ENCODE measurements at places on chromosomes 7 and 10.

- no peak for DNase-seq
These were observed 99.4 kb downstream of the TPST1 start for GRCh38 chr7:66304536-66304935.

GRCh38 chr7:156219307-156220077 lies 407.2 kb upstream of the SHH start:
- no peak for DNase-seq

- no peak for DNase-seq
These were observed 136.0 kb downstream of the KIF20B start for GRCh38 chr10:89837165-89838043.

DNA sequence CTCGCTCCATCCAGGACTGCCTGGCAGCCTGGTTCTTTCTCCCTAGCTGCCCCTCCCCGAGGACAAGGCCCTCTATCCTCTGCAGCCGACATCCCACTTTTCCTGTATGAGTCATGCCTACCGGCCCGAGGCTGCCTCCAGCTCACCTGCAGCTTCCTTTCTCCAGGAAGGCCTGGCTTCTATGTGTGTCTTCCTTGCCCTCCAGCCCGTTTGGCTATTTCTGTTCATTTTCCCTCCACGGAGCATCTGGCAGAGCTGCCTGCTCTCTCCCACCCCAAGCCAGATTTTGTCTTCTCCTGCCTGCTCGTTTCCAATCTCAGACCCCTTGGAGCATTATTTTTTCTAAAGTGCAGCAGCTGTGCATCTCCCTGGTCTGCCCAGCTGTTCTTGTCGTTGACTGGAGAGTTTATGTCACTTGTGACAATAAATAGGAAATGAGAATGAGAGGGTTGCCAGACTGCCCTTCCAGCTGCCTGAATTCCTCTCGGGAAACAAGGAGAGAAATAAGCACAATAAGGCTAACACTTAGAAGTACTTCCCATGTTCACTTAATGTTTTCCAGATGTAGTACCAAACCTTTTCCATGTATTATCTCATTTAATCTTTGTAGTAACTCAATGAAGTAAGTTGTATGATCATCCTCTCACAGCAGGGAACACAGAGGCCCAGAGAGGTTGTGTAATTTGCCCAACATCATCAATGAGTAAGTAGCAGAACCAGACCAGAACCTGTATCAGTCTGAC lies 19.7 kb downstream of the UBTD1 start:
- DNase-seq: no peak

DNA sequence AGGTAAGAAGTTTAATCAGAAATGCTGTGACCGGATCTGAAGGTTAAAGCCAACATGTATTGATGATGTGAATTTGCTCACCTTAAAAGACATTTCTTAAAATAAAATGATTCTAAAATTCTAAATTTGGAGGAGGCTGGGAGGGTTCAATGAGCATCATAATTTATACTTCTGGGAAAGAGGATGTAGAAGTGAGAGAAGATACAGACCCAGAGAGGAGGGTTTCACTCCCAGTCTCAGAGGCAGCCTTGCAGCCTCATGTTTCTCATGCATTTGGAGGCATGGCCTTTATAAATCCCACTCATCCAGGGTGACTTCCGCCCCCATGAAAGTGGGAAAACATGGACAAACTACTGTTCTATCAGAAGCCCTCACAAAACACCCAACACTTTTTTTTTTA lies 305.6 kb upstream of the PITRM1 start:
- no peak for DNase-seq

DNA sequence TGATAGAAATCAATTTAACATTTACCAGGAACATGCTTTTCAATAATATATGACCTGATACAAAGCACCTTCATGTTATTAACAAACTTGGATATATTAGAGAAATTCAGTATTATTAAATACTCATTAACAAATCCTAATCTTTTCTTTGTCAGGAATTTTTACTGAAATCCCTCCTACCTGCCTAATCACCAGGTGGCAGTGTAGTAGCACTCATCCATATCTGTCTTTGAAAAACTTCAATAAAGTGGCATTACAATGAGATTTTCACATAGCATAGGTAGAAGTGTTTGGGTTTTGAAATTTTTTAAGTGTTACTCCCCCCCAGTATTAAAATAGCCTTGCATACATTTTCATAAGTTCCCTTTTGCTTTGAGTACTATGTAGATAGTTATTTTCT lies 1246.6 kb upstream of the LRRN3 start:
- no peak for DNase-seq

- no peak for DNase-seq
These were observed 70.9 kb upstream of the INHBA start for GRCh38 chr7:41773756-41774155.

GRCh38 chr7:147980826-147981813 lies 609.4 kb upstream of the C7orf33 start:
- no peak for DNase-seq

GRCh38 chr7:129676017-129676897 lies 64.7 kb downstream of the NRF1 start:
- no peak for DNase-seq

DNA sequence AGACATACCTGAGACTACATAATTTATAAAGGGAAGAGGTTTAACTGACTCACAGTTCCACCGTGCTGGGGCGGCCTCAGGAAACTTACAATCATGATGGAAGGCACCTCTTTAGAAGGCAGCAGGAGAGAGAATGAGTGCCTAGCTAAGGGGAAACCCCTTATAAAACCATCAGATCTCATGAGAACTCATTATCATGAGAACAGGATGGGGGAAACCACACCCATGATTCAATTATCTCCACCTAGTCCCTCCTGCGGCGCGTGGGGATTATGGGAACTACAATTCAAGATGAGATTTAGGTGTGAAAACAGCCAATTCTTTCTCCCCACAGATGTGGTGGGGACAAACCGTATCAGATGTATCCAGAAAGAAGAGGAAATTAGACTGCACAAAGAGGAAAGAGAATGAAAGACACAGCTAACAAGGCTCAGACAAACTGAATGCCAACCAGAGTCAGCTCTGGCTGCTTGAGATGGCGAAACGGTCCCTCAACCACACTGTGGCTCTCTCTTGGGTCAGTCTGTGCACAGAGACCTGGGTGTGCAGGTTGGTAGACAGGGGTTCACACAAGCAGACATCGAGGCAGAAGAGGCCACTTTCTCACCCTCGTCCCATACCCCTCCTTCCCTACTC lies 375.6 kb downstream of the SFMBT2 start:
- DNase-seq: no peak

GRCh38 chr10:3774814-3775695 lies 10.0 kb downstream of the KLF6 start:
- DNase-seq: no peak

GRCh38 chr7:157743781-157744525 lies 407.1 kb downstream of the DNAJB6 start:
- DNase-seq: no peak

DNA sequence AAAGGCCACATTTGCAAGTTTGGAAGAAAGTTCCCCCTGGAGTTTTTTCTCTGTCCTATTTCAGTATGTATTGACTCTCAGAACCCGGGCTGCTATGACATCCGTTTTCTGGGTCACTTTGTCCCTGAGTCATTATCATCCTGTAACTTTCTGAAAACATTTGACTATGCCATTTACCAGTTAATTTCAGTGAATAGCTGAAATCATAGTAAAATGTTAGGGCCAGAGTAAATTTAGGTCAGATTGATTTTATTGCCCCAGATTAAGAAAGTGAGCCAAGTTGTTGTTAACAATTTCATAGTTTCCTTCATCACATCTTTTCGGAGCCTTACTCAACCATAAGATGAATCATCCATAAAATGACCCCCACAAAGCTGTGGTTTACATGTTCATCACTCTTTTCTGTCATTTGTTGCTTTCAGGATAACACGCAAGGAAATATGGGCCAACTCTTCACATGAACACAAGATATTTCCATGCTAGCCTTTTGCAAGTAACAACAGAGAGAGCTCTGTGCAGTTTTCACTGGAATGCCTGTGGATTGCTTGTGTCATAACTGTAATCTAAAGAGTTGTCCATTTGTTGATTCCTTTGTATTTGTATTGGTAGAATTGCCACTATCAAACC lies 3.9 kb upstream of the MACC1 start:
- DNase-seq: peak; percentile 65

DNA sequence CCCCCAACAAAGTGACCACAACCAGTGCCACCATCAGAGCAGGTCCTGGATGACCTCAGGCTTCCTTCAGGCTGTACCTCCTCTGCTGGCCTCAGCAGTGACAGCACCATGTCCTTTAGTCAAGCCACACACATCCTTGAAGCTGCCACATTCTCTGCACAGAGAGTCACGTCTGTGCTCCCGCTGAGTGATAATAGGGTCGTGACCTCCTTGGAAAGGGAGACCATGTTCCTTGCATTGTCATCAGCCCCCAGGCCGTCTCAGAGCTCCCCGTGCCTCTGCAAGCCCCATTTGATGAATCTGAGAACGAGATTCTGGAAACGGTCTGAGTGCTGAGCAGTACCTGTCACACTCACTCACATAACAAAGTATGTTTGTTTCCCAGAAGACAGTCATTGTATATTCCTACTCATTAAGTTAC lies 106.5 kb upstream of the PRR15 start:
- no peak for DNase-seq

DNA sequence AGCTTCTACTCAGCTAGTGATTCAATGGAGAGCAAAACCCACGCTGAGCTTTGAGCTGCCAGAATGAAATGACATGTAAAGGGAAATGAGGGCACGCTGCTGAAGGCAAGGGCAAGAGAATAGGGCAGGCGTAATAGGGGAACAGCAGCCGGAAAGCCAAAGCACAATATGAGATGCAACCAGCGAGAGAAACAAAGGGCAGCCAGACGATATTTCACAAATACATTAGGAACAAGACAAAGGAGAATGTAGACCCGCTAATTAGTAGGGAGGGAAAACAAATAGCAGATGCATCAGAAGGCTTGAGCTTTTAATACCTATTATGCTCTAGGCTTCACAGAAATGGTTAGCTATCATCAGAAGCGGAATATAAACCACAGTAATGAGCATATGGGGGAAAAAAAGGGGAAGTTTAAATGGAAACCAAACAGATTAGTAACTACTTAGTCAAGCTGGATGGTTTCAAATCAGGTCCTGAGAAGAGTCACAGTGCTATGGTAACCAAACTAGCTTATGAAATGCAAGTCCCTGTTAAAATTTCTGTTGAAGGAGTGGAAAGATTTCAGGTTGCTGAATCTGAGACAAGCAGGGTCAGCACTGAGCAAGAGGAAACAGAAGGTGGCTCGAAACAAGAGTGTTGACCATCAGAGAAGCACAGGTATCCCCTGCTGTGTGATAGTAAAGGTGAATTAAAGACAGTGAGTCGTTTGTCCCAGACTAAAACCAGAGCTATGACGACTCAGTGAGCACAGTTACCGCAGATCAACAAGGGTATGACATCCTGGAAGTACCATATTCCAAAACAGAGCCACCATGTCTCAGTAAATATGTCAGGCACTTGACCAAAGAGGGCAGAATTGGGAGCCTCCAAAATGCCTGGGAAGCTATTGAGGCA lies 496.9 kb upstream of the CELF2 start:
- DNase-seq: no peak

DNA sequence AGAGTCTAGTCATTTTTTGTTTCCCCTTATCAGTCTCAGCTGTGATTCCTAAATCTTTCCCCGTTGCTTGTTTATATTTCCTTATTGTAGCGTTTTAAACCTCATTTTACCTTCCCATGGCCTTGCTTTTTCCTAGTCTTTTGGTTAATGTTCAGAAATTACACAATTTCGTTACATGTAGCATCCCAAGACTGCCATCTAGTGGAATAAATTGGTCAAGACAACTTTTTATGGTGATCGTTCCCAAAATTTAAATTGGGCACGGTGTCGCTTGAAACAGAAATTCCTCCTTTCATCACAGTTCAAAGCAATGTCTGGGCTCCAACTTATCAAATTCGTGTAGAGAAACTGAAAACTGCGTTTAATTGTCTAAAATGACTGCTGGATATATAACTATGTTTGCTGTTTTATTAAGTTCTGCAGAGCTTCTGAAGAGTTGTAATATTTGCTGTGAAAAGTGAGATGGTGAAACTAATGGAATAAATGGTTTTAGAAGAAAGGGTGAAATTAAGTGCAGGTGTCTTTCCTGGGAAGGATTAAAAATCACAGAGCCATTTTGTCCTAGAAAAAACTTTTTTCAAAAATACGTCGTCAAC lies 370.2 kb downstream of the PHF14 start:
- peak; percentile 12 for DNase-seq

DNA sequence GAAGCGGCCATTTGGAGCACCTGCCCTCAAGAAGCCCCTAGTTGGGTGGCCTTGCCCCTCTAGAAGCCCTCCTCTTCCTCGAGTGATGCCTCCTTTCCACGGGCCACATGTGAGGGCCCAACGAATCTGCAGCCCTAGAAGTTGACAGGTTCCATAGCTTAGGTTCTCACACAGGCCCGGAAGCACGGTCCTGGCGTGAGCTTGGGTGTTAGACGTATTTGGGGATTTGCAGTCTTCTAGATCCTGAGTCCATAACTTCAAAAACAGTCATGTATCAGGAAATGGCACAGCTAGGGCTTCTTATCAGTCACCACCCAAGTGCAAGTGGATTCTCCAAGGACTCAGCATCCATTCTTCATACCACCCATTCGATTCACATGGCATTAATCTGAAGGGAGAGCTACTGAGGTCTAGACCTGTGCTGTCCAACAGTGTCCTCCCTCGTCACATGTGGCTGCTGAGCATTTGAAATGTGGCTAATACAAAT lies 477 bp upstream of the FBXW4 start:
- DNase-seq: peak; percentile 28

DNA sequence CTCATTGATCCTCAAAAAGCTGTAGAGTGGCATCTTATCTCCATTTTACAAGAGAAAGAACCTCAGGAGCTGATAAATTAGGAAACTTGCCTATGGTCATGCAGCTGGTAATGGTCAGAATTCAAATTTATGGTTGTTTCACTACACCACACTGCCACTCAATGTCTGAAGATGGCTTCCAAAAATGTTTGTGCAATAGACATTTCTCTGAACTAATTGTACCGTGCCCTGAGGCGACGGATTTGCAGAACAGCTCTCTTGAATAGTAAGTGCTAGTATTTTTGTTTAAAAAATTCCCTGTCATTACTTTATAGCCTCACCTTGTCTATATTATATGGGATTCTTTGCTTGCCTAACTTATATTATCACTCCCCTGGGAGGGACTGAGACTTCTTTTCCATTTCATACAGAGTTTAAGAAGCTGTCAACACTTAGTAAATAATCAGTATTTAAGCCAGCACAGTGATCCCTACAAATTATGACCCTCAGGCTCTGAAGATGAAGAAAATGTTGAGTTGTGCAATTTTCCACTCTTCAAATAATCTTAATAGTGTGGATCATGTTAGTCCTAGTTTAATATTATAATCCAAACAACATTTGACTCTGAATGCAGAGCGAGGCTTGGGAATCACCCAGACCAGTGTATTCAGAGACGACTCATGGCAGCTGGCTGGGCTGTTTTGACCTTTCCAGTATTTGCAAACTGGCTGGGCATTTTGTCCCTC lies 346.6 kb downstream of the PTEN start:
- no peak for DNase-seq

Measured in GF-D8 (cell line).